ENCODE measurements at places on chromosomes 6 and 20.

DNA sequence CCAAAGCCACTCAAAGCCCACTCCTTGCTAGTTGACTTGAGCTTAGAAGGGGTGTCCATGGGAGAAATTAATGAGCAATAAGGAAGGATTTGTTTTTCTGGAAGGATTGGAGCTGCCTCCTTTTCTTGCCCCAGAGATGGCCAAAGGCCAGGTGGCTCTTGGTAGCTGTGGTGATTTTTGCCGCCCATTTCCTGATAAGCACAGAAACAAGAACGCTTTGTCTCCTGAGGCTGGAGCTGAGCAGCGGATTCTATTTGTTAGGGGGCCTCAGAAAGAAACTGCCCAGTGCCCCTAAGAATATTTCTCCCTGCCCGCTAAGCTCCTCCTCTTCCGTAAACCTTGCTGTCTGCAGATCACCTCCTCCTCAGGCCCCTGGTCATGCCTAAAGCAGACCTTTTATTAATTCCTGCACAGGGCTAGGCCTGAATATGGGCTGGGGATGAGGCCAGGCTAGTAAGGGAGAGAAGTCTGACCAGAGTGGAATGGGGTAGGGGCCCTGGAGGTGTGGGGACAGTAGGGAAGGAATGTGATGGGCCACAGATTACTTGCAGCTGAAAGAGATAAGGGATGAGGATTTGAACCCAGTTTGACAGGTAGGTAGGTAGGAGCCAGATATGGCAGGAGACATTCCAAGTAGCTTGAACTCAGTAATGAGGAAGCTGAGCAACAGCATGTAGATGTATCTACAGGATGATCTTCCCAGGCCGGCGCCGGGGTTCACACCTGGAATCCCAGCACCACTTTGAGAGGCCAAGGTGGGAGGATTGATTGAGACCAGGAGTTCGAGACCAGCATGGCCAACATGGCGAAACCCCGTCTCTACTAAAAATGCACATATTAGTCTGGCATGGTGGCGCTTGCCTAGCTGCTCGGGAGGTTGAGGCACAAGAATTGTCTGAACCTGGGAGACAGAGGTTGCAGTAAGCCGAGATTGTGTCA lies 71.2 kb upstream of the NAA20 start:
- DNase-seq, result no peak

DNA sequence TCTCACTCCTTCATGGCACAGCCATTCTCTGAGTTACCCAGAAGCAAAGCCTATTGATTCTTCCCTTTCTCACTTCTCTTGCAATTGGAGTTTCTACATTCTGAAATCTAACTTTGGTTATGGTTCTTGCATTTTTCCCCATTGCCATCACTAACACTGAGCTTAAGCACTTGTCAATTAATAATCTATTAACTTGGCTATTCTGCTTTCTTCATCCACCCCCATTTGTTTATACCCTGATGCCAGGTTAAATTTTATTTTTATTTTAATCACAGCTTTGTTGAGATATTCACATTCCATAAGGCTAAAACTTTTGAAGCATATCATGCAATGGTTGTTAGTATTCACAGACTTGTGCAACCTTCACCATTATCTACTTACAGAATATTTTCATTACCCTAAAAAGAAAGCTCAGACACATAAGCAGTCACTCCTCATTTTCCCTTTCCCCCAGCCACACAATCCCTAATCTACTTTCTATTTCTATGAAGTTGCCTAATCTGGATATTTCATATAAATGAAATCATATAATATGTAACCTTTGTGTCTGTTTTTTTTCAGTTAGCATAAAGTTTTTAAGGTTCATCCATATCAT lies 222.3 kb downstream of the UBE3D start:
- DNase-seq, result no peak

DNA sequence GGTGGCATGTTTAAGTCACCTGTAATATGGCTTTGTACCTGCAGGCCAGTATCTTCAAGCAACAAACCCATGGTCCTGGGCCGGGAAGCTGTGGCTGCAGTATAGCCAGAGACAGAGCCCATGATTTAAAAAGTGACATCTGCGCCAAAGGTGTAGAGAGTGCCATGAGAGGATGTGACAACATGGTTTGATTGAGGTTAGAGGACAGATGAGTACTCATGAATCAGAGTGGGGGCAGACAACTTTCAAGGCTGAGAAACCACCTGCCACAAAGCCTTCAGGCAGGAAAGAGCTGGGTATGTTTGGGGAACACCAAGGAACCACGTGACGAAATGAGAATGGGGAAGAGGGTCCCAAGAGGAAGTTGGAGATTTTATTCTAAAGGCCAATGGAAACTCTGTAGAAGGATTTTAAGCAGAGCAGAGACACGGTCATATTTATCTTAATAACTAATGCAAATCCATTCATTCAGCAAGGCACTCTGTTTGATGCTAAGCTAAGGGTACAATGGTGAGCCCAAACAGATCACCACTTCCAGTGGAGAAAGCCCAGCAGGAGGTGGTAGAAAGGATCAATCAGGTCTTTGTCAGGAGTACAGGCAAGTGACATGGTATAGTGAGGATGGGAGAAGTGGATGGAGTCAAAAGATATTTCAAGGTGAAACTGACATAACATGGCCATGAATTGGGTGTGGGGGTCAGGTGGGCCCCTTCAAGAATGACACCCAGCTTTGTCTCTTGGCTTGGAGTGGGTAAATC lies 3.4 kb upstream of the MICAL1 start:
- peak; percentile 65 for DNase-seq

GRCh38 chr6:81750681-81751387 lies 1.6 kb downstream of the TENT5A start:
- no peak for DNase-seq

GRCh38 chr6:15183979-15184378 lies 61.9 kb upstream of the JARID2 start:
- no peak for DNase-seq

DNA sequence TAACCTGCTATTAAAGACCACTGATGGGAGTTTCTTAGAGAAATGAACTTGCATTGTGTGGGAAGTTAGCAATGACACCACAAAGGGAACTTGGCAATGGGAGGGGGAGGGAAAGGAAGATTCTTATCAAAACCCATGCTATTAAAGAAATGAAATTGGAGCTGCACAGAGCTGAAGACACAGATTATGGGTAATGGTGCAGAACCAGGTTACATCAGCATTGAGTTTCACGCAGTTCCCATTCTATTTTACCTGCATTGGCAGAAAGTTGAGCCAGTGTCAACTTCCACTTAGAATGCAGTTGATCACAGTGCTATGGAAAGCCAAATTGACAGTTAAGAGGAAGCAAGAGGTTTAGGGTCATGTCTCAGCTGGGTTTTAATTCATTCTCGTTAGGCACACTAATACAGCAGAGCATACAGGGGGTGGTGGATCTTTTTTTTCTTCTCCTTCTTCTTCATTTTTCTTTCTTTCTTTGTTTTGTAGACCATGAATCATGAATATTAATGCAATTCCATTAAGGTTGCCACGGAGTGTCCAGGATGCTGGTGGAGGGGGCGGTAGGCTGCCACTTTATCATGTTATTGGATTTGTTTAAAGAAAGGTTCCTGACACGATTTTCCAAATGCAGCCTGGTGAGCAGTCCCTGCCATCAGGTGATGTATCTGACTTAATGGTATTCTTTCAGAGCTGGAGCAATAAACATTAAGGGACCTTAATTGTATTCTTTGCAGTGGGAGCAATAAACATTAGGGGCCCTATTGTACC lies 1092.0 kb upstream of the MAP3K7 start:
- peak; percentile 83 for DNase-seq

- no peak for DNase-seq
Observed at GRCh38 chr6:135277422-135277821, 96.3 kb downstream of the MYB start.

DNA sequence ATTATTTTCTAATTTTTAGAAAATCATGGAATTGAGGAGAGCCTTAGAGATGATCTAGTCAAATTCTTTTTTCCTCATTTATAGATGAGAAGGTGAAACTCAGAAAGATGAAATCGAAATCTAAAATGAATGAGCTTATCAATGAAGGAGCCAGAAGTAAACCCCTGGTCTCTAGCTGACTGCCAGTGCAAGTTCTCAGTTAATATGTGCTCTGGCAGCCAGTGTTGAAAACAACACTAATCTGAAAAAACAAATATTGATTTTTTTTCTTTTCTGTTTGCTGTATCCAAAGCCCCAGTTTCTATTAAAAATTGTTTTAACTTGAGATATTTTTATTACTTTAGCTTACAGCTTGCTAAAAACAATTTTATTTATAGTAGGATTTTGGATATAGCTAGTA lies 21.5 kb upstream of the PBOV1 start:
- DNase-seq, result no peak

DNA sequence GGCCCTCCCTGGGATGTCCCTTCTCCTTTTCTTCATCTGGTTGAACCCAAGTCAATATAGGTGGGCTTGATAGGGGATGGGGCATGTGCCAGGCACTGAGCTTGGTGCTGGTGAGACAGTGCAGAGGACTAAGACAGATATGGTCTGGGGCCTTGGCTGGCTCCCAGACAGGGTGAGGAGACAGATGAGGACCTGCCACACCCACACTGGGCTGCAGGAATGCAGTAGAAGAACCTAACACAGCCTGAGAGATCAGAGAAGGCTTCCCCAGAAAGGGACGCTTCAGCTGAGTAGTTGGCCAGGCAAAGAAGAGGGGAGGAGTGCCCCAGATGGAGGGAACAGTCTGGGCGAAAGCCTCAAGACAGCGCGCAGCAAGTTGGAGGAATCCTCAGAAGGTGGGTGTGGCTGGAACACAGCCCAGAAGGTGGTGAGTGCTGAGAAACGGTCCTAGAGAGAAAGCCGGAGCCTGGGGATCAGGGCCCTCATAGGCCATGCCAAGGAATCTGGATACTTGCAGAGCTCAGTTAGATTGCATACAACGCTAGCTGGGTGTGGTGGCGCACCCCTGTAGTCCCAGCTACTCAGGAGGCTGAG lies 26.4 kb downstream of the CD40 start:
- no peak for DNase-seq

DNA sequence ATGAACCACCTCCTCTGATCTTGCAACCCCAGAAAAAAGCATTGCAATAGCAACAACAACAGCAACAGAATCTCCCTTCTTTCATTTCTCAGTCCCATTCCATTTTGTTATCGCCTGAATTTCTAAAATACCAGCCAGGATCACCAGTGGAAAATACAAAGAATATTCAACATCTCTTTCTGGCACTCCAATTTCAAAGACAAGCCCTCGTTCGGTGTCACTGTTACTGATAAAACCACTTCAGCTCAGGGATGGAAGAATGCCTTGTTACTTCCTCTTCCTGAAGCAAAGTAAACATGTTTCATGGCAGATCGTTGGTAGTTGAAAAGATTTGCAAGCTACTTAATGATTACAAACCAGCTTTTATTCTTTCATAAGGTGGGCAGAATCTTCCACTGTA lies 94.0 kb upstream of the SPTLC3 start:
- no peak for DNase-seq

DNA sequence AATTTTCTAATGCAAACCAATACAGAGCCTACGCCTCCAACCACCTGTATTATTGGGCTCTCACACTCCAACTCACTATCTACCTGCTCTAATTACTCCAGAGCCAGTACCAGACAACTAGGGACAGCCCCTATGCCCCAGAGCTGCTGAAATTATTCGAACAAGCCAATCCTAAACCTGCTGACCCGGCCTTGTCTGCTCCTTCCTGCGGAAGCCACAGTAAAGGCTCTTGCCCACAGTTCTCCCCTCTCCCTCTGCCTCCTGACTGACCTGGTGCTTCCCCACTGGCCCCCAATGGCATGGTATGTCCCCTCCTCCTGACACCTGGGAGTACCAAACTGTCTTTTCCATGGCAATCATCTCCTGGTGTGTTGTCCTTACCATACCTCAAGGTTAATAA lies 4.1 kb upstream of the TOX2 start:
- no peak for DNase-seq

- no peak for DNase-seq
Observed at GRCh38 chr6:82588020-82588419, 224.4 kb downstream of the TPBG start.

DNA sequence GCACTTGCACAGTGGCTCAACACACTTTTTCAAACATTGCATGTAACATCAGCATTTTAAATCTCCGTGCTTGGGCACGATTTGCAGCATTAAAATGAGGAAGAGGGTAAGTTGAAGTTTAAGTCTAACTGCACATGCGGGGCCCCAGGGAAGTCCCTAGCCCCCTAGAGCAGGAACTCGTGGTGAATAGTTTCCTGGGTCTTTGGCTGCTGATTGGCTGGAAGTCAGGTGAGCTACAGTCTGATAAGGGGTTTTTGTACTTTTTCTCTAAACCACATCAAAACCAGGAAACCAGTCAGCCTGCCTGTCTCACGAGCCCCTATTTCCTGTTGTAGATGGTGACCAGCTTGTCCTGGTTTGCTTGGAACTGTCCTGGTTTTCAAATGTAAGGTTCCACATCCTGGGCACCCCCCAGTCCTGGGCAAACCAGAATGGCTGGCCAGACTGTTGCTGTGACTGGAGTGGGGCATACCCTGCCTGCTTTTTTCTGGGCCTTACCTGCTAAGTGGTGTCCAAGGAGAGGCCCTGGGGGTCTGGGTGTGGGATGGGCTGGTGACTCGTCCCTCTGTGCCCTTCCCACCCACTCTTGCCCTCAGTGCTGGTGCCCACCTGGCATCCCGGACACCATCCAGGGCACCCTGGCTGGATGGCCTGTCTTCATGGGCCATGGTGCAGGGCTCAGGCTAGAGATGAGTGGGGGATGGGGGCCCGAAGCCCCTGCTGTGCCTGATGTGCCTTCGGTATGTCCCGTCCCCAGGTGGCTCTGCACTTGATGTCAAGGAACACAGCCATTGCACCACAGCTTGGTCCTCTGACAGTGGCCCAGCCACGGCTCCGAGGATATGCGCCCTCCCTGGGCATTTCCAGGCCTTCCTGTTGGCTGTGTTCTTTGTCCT lies 31.8 kb downstream of the SUN5 start:
- DNase-seq, result no peak

GRCh38 chr20:44370639-44371218 lies 15.2 kb downstream of the HNF4A start:
- DNase-seq, result no peak

DNA sequence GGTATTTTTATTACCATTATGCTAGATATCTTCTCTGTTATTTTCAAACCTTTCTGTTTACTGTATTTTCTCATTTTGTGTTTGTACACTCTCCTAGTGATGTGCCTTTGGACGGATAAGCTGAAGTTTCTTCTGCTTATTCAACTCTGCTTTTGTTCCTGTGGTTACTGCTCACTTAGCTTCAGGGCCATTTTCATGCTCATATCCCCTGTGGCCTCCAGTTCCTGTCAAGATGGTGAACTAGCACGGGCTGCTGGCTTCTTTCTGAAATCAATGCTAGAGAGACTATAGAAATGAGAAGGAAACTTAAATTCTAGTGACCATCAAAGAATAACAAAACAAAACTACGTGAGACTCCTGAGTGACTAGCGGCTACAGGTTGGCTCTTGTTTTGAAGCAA lies 6.8 kb upstream of the CST8 start:
- no peak for DNase-seq

DNA sequence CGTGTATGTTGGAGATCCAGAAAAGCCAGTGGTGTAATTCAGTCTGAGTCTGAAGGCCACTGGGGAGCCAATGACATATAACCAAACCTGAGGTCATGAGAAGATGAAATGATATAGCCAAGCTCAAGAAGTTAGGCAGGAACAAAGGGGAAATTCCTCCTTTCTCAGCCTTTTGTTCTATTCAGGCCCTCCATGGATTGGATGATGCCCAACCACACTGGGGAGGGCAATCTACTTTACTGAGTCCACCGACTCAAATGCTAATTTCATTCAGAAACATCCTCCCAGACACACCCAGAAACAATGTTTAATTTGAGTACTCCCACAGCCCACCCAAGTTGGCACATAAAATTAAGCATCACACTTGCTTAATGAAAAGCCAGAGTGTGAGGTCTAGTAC lies 183.6 kb downstream of the GJA1 start:
- no peak for DNase-seq

- DNase-seq, result no peak
Observed at GRCh38 chr20:37229357-37229756, 32.3 kb downstream of the GHRH start.

GRCh38 chr6:52640170-52640569 lies 30.7 kb upstream of the TMEM14A start:
- no peak for DNase-seq
